ENCODE measurements at places on chromosomes 12 and 14. TPM values are rescaled to one million over a fixed set of nuclear protein-coding genes. Genes with fewer than 3 reads are reported as not detected.
A peak's percentile ranks its signal among the peaks of the same experiment; 100 is the strongest.

PROX2 gene
- not detected for total RNA-seq

RPS6KL1 gene
- total RNA-seq = 4.5 TPM

GRCh38 chr14:94548999-94549985 is 11.9 kb upstream of the SERPINA4 start:
- H3K27ac ChIP-seq = no peak overlapping the region
- H3K27me3 ChIP-seq = no peaks in the 10 kb centered on the region
- peak; percentile 3 for DNase-seq
- H3K4me3 ChIP-seq = no peak overlapping the region
- no peaks in the 10 kb centered on the region for H3K36me3 ChIP-seq

DNA sequence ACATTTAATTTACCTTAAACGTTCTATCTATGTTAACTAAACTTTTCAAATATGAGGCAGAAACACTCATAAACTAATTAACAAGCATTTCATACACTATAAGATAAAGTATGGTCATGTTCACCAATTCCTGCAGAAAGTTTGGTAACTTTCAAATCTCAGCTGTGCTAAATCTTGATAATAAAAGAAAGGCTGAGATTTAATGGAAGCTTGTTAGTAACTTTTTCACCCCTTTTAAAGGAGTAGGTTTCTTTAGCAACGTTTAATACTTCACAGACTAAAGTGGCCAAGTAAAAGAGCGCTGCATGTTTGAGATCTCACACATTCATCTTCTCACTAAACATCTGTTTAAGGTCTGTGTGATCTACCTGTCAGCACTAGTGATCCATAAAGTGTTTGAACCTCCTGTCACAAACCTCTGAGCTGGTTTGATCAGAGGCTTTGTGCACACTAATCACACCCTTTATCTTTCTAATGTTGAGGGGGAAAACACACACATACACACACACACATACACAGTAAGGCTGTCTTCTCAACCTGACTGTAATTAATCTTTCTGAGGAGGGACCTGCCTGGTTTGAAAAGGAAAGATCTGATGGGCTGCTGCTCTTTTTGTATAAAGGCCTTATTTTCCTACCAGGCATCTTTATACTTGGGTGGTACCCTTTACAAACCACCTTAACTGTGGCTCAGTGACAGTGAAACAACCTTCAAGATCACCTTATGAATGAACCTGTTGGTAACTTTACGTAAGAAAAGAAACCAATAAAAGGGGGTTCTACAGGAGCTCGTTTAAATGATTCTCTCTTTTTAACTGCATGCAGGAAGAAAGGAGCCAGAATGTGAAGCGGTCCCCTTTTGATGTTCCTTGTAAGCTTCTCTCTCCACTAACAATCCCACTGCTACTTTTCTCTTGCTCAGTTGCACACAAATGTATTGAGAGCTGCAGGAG is 244.2 kb downstream of the SOX5 start:
- H3K27me3 ChIP-seq = no peaks in the 10 kb centered on the region
- H3K27ac ChIP-seq = no peak overlapping the region
- DNase-seq = no peak
- no peak overlapping the region for H3K4me3 ChIP-seq
- no peaks in the 10 kb centered on the region for H3K36me3 ChIP-seq

EP400 gene
- 77.9 TPM for total RNA-seq

DNA sequence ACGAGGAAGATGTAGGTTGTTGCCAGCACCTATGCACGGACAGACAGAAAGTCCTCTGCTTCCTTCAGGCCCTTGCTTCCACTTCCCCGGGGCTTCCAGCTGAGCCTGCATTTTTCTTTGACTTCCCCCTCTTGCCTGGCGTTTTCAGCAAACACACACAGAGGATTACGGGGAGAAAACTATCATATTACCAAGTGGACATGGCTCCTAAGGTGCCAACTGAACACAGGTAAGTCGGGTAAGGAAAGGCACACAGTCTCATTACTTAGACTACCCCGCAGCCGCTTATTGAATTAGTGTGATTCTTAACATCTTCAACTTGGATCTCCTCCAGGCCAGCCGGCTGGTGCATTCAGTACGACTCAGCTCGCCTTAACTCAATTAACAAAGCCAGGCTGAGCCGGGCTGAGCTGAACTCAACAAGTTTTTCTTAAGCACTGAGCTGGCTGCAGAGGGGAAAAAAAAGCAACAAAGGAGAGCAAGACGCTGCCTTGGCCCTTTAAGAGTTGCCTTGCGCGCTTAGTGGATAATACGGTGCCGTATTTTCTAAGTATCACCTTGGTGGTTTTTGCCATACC is 19.2 kb upstream of the MAP1LC3B2 start:
- no peak overlapping the region for H3K27ac ChIP-seq
- H3K27me3 ChIP-seq = no peaks in the 10 kb centered on the region
- H3K36me3 ChIP-seq = no peaks in the 10 kb centered on the region
- H3K4me1 ChIP-seq = no peaks in the 10 kb centered on the region
- no peak overlapping the region for H3K4me3 ChIP-seq

- no peak overlapping the region for H3K4me3 ChIP-seq
- no peaks in the 10 kb centered on the region for H3K27me3 ChIP-seq
- no peaks in the 10 kb centered on the region for H3K36me3 ChIP-seq
- H3K27ac ChIP-seq = no peak overlapping the region
- peak; percentile 64 for DNase-seq
Observed at GRCh38 chr14:63770187-63770807, 42.4 kb upstream of the SGPP1 start.

LTBP2 gene
- 0.54 TPM for total RNA-seq

DNA sequence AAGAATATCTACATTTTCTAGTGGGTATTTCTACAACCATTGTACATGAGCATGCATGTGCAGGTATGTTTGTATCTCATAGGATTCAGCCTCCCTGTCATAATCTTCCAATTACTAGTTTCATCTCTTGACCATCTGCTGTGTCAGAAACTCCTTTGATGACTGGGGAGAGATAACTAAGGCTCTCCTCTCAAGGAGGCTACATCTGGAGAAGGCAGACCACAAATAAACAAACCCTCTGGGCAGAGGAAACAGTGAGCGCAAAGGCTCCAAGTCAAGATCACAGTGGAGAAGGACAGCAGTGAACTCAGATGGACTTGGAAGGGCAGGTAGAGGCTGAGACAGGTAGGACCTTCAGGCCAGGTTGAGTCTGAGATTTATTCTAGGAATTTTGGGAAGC is 166.4 kb downstream of the PELI2 start:
- H3K27ac ChIP-seq = no peak overlapping the region
- no peaks in the 10 kb centered on the region for H3K4me1 ChIP-seq
- no peak for DNase-seq
- H3K36me3 ChIP-seq = peaks cover 3% of the 10 kb centered on the region

GRCh38 chr14:67882986-67883555 is 63.5 kb downstream of the RAD51B start:
- H3K36me3 ChIP-seq = no peaks in the 10 kb centered on the region
- no peaks in the 10 kb centered on the region for H3K4me1 ChIP-seq

DNA sequence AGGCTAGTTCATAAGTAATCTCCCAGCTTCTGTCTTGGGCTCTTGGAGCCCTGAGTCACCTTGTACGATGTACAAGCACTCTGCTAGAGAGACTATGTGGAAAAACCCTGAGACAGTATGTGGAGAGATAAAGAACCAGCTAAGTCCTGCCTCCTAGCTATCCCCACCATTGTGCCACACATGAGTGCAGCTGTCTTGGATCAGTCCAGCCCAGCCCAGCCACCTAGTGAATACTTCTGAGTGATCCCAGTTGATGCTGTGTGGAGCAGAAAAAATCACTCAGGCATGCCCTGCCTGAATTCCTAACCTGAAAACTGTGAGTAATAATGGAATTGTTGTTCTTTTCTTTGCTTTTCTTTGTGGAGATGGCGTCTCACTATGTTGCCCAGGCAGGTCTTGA is 5.1 kb upstream of the SERPINA6 start:
- no peaks in the 10 kb centered on the region for H3K4me1 ChIP-seq
- DNase-seq = no peak
- no peak overlapping the region for H3K27ac ChIP-seq
- H3K36me3 ChIP-seq = no peaks in the 10 kb centered on the region
- H3K4me3 ChIP-seq = no peak overlapping the region

IL26 gene
- not detected for total RNA-seq

NPFF gene
- not detected for total RNA-seq

DNA sequence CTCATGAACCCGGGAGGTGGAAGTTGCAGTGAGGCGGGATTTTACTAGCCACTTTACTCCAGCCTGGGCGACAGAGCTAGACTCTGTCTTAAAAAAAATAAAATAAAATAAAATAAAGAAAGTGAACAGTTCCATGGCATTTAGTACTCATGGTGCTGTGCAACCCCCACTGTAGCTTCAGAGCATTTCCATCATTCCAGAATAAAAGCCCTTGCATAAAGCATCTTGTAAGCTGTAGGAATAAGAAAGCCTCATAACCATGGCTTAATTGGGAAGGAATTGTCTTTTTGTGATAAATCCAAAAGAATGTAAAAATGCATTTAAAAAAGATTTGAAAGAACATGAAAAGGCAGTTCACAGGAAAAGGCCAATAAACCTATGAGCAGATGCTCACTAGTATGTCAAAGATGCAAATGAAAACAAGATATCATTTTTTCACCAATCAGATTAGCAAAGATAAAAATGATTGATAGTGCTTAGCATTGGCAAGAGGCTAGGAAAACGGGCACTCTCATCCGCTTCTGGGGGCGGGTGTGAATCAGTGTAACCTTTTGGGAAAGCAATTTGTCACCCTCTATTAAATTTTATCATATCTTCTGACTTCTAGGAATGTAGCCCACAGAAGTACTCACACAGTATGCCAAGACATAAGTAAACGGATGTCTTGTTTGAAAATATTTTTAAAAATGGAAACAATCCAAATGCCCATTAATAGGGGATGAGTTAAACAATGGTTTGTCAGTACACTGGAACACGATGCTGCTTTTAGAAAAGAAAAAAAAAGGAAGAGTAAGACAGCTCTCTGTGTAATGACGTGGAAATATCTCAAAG is 46.6 kb downstream of the CFAP251 start:
- H3K36me3 ChIP-seq = no peaks in the 10 kb centered on the region
- no peaks in the 10 kb centered on the region for H3K27me3 ChIP-seq
- H3K27ac ChIP-seq = no peak overlapping the region
- H3K4me1 ChIP-seq = no peaks in the 10 kb centered on the region

DNA sequence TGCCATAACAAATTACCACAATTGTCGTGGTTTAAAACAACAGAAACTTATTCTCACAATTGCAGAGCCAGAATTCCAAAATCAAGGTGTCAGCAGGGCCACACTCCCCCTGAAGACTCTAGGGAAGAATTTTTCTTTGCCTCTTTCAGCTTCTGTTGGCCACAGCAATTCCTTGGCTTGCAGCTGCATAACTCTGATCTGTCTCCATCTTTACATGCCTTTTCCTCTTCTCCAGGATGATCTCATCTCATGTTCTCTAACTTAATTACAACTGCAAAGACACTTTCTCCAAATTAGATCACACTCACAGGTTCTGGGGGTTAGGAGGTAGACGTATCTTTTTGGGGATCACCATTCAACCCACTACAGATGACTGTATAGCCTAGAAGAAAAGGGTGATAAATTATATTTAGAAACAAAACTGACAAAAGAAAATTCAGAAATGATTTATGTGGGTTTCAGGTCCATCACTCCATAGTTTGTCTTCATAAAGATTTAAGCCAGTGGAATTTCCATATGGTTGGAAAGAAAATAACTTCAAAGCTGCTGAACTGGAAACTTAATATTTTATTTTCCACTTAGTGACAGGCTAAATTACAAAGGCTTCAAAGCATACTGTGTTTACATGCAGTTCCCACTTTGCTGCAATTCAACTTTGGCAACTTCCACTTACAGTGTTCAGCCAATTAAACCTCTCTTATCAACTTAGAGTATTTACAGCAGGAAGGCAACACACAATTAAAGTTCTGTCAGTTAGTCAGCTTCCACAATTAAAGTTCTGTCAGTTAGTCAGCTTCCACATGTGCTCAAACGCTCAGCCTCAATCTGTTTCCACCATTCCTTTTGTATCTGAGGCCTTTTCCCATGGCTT is 213.3 kb downstream of the EPS8 start:
- H3K36me3 ChIP-seq = no peaks in the 10 kb centered on the region
- DNase-seq = no peak

DNA sequence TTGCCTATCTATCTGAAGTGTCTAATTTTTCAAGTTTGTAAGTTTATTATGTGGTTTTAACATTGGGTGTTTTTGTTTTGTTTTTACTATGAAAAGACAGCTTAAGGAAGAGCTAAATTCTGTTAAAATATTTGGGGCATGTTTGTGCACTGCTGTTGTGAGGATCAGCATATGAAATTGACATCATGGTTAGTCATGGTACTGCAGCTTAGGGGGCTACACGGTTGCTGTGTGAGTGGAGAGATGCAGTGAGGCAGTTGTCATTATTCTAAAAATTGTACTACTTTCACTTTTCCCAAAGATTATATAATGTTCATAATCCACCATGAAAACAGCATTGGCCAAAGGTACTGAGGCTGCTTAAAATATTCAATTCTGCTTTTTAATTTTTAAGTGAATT is 49.0 kb downstream of the ZC3H14 start:
- no peak overlapping the region for H3K4me3 ChIP-seq
- H3K4me1 ChIP-seq = no peaks in the 10 kb centered on the region
- H3K27ac ChIP-seq = no peak overlapping the region
- DNase-seq = no peak

DNA sequence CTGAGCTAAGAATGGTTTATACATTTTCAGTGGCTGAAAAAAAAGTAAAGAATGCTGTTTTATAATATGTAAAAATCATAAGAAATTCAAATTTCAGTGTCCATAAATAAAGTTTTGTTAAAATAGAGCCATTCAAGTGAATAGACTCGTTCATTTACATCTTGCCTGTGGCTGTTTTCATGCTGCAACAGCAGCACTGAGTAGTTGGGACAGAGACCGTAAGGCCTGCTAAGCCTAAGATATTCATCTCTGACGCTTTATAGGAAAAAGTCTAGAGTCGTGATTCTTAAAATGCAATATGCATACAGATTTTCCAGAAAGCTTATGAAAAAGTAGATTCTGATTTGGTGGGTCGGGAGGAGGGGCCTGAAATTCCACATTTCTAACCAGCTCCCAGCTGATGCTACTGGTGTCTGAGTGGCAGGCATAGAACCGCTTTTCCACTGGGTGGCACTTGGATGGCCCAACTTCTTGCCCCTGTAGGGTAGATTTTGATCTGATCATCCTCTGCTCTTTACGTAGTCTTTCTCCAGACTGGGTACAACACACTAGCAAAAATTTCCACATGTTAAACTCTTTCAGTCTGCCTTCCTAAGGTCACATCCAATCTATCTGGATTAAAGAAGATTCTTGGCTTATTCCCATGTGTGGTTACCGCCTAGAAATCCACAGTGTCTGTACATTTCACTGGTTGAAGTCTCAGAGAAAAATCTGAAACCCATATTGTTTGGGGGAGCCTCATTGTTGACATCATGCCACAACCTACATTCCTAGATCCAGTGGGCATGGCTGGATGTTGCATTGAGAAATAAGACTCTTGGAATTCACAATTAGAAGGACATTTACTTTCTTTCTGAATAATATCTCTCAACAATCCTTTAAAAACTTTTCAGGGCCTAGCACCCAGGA is 151.2 kb downstream of the C12orf75 start:
- H3K27ac ChIP-seq = no peak overlapping the region
- no peaks in the 10 kb centered on the region for H3K4me1 ChIP-seq
- H3K27me3 ChIP-seq = no peaks in the 10 kb centered on the region
- no peak for DNase-seq

- no peak overlapping the region for H3K4me3 ChIP-seq
- no peaks in the 10 kb centered on the region for H3K36me3 ChIP-seq
- no peak overlapping the region for H3K27ac ChIP-seq
- DNase-seq = no peak
- H3K4me1 ChIP-seq = no peaks in the 10 kb centered on the region
- H3K27me3 ChIP-seq = no peaks in the 10 kb centered on the region
Observed at GRCh38 chr12:97714107-97714563, 251.5 kb downstream of the RMST start.

GRCh38 chr12:62260733-62261683 is 804 bp downstream of the USP15 start:
- DNase-seq = peak; percentile 97
- peaks cover 11% of the 10 kb centered on the region for H3K36me3 ChIP-seq
- peaks cover 63% of the 10 kb centered on the region for H3K4me1 ChIP-seq
- peak overlapping the region; percentile 99 for H3K27ac ChIP-seq
- H3K4me3 ChIP-seq = peak overlapping the region; percentile 100

Measured in CD4-positive, CD25-positive, alpha-beta regulatory T cell (primary cell).